Stomach (tissue), 19 donors: ENCODE measurements at places on chromosomes 2 and 18. TPM values are rescaled to one million over a fixed set of nuclear protein-coding genes. Genes with fewer than 3 reads are reported as not detected.

RASGRP3 gene
- total RNA-seq: 30.6 TPM

DNA sequence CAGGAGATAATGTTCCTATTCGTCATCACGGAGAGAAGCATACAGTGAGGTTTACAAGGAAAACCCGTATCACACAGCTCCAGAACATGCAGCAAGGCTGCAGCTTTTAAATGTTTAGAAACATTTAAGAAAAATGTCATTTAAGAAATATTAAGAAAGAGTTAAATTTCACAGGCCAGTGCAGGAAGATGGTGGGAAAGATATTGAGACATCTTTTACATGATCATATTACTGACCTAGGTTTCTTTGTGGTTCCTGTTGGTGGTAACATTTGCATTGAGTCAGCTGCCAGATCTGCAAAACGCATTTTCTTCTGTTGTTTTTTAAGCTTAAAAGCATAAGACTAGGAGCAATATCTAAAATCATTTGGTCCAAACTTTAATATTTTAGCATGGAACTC, 44.9 kb downstream of the CPO start:
- no peaks in the 10 kb centered on the region for H3K4me1 ChIP-seq
- no peaks in the 10 kb centered on the region for H3K36me3 ChIP-seq
- H3K27me3 ChIP-seq: no peaks in the 10 kb centered on the region
- no peak for DNase-seq
- H3K4me3 ChIP-seq: no peak overlapping the region
- no peak overlapping the region for H3K27ac ChIP-seq

DNA sequence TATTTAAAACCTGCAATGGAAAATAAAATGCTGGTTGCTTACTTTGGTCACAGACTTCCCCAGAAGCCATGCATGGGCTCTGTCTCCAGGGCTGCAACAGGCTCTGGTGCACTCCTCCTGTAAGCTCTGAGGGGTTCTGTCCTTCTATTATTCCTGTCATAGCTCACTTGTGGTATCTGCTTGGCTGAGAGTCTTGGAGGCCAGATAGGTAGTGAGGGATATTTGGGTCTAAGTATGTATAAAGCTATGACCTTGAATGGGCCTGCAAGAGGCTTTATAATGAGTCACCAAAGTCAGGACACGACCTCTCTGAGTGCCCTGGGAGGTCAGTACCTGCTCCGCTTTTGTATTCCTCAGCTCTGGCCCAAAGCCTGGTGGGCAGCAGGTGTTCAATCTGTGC, 141.6 kb upstream of the CAPN13 start:
- H3K27me3 ChIP-seq: no peaks in the 10 kb centered on the region
- no peaks in the 10 kb centered on the region for H3K36me3 ChIP-seq
- no peak overlapping the region for H3K4me3 ChIP-seq
- no peak for DNase-seq

GAL3ST2 gene
- total RNA-seq: not detected

ABCG8 gene
- total RNA-seq: not detected

GRCh38 chr2:80815259-80815658, 510.7 kb upstream of the LRRTM1 start:
- no peak overlapping the region for H3K27ac ChIP-seq
- H3K4me1 ChIP-seq: no peaks in the 10 kb centered on the region
- H3K27me3 ChIP-seq: no peaks in the 10 kb centered on the region

DNA sequence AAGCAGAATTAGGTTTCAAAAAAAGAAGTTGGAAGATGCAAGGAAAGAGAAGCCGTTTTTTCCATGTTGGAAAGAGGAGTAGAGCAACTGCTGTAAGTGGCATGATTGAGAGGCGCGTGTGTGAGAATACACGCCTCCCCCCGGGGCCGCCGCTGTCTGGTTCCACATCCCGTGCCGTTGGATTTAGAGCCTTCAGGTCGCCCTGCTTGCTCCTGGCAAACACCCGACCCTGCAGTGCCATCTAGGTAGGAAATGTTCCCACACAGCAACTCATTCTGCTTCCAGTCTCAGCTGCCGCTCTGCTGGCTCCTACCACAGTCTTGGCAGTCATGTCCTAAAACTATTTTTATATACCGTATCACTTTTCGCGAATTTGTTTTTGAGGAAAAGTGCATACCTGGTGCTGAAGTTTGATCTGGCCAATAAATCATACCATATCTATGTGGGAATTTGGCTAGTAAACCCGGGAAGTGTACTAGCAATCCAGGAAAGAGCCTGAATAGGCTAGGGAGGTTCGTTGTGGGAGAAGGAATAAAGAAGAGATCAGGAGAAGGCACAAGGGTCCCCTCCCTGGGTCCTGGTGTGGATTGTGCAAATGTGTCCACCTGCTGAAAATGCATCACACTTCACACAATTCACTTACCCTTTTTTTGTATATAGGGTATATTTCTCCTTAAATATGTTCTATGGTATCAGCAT, 372.7 kb downstream of the FBXO15 start:
- H3K27me3 ChIP-seq: no peaks in the 10 kb centered on the region
- H3K27ac ChIP-seq: no peak overlapping the region
- no peak overlapping the region for H3K4me3 ChIP-seq

GRCh38 chr2:241724975-241725870, 9.2 kb upstream of the D2HGDH start:
- no peak overlapping the region for H3K27ac ChIP-seq
- no peak for DNase-seq
- no peak overlapping the region for H3K4me3 ChIP-seq
- no peaks in the 10 kb centered on the region for H3K27me3 ChIP-seq

DNA sequence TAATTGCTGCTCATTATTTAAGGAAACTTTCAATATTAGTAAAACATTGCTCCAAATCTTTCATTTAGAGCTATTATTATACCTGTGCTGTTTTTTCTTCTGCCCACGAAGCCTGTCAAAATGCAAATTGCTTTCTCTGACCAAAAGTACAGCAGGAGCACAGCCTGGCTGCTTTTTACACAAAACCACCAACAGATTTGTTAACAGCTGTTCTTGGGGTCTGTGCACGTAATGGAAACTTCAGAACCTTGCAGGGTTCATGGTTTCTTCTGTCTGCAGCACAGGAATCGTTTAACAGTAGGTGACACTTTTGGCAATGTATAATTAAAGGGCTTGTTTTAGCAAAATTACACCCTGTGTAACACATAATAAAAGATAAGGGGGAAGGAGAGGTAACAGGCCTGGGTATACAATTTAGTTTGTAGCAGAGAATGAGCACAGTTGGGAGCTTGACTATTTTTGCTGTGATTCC, 447.3 kb downstream of the KCNJ3 start:
- H3K27me3 ChIP-seq: no peaks in the 10 kb centered on the region
- no peaks in the 10 kb centered on the region for H3K4me1 ChIP-seq
- H3K36me3 ChIP-seq: no peaks in the 10 kb centered on the region
- no peak overlapping the region for H3K4me3 ChIP-seq

SKOR2 gene
- total RNA-seq: not detected

DNA sequence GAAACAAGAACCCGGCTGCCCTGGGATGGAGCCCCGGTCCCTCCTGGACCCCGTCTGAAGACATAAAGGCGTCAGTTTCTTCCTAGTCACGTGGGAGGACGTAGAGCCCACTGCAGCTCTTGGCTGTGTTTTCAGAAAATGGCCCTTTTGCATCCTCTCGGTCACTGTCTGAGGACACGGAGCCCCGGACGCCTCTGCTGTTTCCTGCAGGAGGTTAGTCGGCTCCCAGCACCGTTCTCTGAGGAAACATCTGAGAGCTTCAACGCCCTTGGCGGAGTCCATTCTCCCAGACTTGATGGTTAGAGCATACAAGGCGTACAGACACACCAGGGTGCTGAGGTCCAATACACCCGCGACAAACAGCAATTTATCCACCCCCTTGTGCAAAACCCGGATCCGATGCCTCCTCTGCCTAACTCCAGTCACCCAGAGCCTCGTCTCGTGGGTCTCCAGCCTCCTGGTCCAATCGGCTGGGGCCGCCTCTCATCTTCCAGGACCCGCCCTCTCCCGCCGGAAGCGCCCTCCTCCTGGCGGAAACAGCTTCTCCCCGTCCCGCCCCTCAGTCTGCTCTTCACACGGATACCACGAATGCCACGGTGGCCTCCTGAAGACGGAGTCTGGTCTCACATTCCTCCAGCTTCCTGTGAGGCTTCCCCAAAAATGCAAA, 119.4 kb downstream of the TMEM18 start:
- no peaks in the 10 kb centered on the region for H3K36me3 ChIP-seq
- H3K4me1 ChIP-seq: no peaks in the 10 kb centered on the region
- H3K4me3 ChIP-seq: no peak overlapping the region
- no peaks in the 10 kb centered on the region for H3K27me3 ChIP-seq

SCN7A gene
- 40.8 TPM for total RNA-seq

DNA sequence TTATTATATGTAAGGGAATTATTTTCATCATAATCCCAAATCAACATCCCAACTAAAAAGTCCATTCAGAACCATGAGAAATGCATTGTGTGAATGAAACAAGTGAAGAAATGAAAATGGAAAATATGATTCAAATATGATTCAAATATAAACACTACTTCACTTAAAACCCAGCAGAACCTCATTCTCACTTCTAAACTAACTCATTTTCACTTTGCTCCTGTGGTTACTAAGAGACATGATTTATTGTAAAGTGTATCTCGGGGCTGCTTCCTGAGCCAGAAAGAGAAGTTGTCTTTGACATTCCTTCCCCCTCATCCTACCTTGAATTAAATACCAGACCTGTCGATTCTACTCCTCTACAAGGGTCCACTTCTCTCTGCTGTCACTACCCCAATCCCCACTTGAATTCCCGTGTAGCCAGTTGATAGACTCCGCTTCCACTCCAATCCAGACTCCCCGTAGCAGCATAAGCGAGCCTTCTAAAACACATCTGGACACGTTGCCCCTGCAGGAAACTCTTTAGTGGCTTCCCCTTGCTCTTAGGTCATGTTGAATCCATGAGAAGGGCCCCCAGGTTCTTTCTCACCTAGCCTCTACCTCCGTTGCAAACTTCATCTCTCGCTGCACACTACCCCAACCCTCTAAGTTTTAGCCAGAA, 697.0 kb upstream of the ID2 start:
- peaks cover 15% of the 10 kb centered on the region for H3K4me1 ChIP-seq
- no peaks in the 10 kb centered on the region for H3K27me3 ChIP-seq
- H3K36me3 ChIP-seq: no peaks in the 10 kb centered on the region
- DNase-seq: no peak

EFR3B gene
- 4.5 TPM for total RNA-seq

KYNU gene
- total RNA-seq: 2.2 TPM

GRCh38 chr2:152015552-152015951, 83.3 kb downstream of the CACNB4 start:
- no peak overlapping the region for H3K27ac ChIP-seq
- peak; percentile 19 for DNase-seq
- no peak overlapping the region for H3K4me3 ChIP-seq

TTR gene
- 2.5 TPM for total RNA-seq

GRCh38 chr2:13546131-13546530, 829.4 kb downstream of the TRIB2 start:
- no peaks in the 10 kb centered on the region for H3K27me3 ChIP-seq
- H3K27ac ChIP-seq: no peak overlapping the region
- H3K4me1 ChIP-seq: no peaks in the 10 kb centered on the region
- no peak for DNase-seq
- H3K4me3 ChIP-seq: no peak overlapping the region

CCDC102B gene
- total RNA-seq: 4.1 TPM

- no peaks in the 10 kb centered on the region for H3K27me3 ChIP-seq
- no peak overlapping the region for H3K4me3 ChIP-seq
- no peak overlapping the region for H3K27ac ChIP-seq
- peak; percentile 66 for DNase-seq
Observed at GRCh38 chr2:11248-11941, 34.9 kb downstream of the FAM110C start.

GRCh38 chr2:129004485-129004884, 685.8 kb upstream of the HS6ST1 start:
- DNase-seq: no peak
- H3K4me1 ChIP-seq: no peaks in the 10 kb centered on the region
- H3K27me3 ChIP-seq: no peaks in the 10 kb centered on the region
- H3K27ac ChIP-seq: no peak overlapping the region
- H3K36me3 ChIP-seq: no peaks in the 10 kb centered on the region

- no peaks in the 10 kb centered on the region for H3K36me3 ChIP-seq
- no peaks in the 10 kb centered on the region for H3K27me3 ChIP-seq
- H3K27ac ChIP-seq: no peak overlapping the region
- H3K4me1 ChIP-seq: no peaks in the 10 kb centered on the region
- H3K4me3 ChIP-seq: no peak overlapping the region
- no peak for DNase-seq
Observed at GRCh38 chr18:71625556-71626090, 918.5 kb downstream of the CBLN2 start.

DNA sequence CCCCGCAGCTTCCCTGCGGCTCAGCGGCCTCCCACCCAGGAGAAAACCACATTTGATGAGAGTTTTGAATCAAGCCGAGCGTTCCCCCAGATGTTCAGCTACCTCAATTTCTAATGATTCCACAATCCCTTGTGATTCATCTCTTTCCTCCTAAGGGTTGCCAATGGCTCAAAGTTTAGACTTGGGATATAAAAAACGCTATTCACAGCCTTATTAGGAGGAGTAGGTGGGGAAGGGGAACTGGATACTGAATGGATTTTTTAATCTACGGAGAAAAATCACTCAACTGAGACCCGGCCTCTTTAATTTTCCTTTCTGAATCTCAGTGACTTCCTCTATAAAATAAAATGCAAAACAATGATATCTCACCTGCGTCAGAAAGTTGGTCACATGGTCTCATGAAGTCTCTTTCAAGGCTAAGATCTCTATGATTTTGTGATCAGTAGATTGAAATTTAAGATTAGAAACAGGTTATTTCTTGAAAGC, 192.6 kb upstream of the TCF4 start:
- peak overlapping the region; percentile 49 for H3K4me3 ChIP-seq
- no peaks in the 10 kb centered on the region for H3K36me3 ChIP-seq
- H3K27ac ChIP-seq: peak overlapping the region; percentile 58
- no peaks in the 10 kb centered on the region for H3K4me1 ChIP-seq
- peaks cover 37% of the 10 kb centered on the region for H3K27me3 ChIP-seq

DNA sequence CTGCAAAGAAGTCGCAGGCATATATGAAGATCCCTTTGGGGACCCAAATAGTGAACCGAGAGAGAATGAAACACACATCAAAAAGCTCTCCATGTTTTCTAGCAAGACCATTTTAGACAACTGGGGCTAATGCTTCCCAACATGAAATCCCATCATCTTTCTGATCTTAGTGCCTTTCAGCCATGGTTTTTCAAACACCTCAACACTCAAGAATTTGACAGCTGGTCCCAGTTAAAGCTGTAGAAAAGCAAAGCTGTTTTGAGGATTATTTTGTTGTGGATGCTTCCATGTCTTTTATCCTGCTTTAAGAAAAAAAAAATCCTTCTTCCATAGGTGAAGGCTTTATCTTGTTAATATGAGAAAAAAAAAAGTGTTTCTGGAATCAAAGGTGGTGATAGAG, 259.1 kb downstream of the STK39 start:
- H3K4me3 ChIP-seq: no peak overlapping the region
- H3K27me3 ChIP-seq: no peaks in the 10 kb centered on the region
- peaks cover 11% of the 10 kb centered on the region for H3K36me3 ChIP-seq
- DNase-seq: no peak
- peaks cover 5% of the 10 kb centered on the region for H3K4me1 ChIP-seq

VWC2L gene
- not detected for total RNA-seq

PLB1 gene
- total RNA-seq: 0.45 TPM

GRCh38 chr2:85174943-85175342, 41.8 kb downstream of the TCF7L1 start:
- no peak overlapping the region for H3K27ac ChIP-seq
- H3K27me3 ChIP-seq: no peaks in the 10 kb centered on the region
- DNase-seq: no peak
- H3K4me3 ChIP-seq: no peak overlapping the region
